ENCODE measurements at places on chromosomes 7 and 10. TPM values are rescaled to one million over a fixed set of nuclear protein-coding genes. Genes with fewer than 3 reads are reported as not detected.
A peak's percentile ranks its signal among the peaks of the same experiment; 100 is the strongest.

DNA sequence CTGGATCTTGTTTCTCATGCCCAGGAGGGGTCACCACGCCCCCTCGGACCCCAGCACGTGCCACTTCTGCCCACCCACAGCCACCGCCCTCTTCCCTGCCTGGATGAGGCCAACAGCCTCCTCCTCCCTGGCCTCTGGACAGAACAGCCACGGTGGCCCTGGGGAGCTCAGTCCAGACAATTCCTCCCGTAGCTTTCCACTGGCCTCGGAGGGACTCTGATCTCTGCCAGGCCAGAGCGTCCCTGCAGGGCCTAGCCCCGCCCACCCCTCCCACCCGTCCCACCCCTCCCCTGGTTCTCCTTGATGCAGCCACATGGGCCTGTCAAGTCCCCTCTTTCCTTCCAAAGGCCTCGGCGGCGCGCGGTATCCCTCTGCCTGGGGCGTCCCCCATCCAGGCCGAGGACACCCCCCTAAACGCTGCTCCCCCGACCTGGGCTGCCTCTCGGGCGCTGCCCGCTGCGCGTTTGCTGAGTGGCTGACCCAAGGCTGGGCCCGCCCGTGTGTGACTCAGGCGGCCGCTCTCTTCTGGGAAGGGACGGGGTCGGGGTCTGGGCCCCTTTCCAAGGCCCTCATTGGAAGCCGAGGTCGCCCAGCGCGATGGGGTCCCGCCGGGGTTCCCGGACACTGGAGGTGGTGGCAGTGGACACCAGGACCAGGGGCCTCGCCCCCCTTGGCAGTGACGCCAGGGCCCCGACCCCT is 557 bp downstream of the TMEM120A start:
- peak; percentile 72 for DNase-seq

DNA sequence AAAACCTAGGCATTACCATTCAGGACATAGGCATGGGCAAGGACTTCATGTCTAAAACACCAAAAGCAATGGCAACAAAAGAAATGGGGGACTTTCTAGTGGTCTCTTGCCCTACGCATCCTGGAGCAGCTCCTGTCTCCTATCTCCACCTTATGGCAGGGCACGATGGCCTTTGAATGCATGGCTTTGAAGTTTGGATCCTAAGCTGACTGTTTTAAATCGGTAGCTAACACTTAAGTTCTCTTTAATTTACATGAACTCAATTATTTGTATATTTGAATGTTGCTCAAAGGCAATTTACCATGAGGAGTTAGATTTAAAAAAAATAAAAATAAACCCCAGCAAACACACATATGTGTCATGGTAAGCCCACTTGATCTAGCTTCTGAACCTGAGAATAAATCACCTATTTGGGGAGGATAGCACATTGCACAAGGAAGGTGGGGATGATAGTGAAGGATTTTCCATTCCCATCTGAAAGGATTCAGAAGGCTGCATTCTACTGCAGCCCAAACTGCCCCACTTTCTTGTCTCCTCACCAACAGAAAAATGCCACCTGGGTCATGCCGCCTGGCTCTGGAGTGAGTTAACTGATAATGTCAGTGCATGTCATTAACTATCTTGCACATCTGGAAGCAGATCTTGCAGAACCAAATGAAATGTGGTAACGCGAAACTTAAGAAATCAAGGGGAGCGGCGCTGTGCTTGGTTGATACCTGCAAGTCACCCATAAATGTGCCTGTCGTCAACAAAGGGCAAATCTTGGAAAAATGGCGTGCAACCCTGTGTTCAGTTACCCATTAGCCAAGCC is 12.4 kb downstream of the KLF6 start:
- peak; percentile 32 for DNase-seq

DNA sequence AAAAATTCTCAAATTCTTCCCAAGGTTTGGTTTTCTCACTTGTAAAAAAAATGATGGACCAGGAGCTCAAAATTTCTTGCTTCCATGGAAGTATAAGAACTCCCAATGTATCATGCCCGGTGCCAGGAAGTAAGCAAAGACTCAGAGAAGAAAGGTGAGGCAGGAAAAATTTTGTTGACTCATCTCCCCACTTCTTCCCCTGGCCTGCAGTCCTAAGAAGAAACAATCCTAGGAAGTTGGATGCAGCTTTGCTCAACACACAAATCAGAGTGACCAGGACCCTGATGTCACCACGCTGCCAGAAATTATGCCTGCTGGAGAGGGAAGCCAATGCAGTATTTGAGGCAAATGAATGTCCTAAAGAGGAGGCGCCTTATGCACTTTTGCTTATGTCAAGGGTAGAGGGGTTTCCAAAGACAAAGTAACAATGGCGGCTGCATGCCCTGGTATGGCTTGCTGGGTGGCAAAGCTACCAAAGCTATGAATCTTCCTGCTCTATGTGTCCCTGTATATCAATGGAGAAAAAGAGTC is 163.6 kb downstream of the NEURL1 start:
- DNase-seq: no peak

GRCh38 chr10:86035791-86036543 is 330.6 kb downstream of the GRID1 start:
- no peak for DNase-seq

DNA sequence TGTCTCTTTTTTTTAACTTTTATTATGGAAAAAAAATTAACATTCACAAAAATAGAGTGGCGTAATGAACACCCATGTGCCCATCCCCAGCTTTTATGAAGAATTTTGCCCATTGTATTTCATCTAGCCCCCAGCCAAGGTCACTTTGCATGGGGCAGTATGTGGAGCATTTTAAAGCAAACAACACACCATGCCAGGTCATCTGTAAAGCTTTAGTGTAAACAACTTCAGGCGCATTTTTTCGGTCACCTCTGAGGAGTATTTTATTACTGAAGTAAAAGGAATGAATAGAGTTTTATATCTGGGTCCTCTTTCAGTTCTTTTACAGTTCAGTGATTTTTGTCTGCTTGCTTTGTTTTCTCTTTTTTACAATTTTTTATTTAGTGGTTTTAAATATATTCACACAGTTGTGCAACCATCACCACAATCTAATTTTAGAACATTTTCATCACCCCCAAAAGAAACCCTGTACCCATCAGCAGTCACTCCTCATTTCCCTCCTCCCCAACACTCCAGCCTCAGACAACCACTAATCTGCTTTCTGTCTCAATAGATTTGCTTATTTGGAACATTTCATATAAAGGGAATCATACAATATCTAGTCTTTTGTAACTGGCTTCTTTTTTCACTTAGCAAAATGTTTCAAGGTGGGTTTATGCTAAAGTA is 87.9 kb downstream of the SLC37A3 start:
- DNase-seq: no peak

DNA sequence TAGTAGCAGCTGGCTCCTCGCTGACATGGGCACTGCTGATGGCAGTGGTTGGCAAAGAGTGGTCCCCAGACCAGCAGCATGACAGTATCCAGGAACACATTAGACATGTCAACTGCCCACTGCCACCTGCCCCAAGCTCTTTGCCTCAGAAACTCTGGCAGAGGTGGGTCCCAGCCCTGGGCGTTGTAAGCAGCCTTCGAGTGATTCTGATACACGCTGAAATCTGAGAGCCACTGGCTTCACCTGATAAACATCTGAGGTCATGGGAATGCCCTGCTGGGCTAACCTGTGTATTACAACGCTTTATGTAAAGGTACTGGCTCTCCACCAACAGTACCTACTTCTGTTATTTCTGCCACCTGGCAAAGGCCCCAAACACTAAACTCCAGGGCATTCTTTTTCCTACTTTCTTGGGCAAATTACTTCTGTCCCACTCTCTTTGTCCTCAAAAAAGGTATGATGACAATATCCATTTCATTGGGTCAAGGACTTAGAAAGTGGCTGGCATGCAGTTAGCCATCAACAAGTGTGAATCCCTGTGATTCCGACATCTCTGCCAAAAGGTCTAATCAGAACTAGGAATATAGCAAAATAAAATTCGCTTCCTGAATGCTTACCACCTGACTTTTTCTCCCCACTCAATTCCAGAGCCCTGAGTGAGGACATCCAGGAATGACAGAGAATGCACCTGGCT is 9.2 kb downstream of the SGMS1 start:
- DNase-seq: no peak

DNA sequence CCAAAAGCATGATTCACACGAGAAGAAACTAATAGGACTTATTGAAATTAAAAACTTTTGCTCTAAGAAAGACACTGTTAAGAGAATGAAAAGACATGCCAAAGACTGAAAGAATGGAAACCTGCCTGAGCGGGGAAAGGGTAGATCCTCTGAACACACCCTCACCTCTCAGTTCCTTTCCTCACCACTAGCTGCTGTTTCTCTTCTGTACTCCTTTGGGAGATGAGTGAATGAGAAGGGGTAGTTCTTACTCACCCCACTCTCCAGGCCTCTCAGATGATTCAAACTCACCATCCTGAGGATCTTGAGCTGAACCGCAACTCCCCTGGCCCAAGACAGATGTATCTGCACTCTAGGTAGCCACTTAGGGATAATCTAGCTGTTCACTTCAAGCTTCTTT is 41.9 kb downstream of the IQUB start:
- DNase-seq: no peak

DNA sequence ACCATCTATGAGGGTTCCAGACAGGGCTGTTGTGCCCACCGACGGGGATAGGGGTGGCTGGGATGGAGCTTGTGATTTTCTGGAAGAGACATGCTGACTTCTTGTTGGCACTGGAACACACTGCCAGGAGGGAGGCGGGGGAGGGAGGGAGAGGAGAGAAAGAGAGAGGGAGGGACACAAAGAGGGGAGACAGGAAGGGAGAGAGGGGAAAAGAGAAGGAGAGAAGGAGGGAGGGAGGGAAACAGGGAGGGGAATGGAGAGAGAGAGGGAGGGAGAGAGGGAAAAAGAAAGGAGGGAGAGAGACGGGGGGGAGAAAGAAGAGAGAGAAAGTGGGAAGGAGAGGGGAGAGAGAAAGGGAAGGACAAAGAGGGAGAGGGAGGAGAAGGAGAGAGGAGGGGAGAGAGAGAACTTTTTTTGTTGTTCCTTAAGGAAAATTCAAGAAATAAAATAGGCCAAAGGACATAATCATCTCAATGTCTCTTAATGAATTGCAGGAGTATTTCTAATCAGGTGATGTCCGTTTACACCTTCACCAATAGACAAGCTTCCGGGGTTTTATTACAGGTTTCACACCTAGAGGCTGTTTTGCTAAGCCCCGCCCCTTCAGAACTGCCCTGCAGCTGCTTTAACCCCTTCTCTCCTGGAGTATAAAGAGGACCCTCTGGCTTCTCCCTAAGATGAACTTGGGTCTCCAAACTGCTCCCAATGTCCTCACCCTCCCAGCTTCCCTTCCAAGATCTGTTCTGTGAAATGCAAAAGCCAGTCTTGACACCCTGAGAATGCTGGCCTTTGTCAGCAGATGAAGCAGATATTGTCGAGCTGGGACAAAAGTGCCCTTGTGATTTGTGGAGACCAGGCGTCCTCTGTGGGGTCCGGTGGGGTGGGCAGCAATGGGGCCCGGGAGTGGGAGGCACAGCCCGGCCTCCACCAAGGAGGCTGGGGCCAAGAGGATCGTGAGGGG is 82.0 kb upstream of the GTF2IRD1 start:
- DNase-seq: no peak

DNA sequence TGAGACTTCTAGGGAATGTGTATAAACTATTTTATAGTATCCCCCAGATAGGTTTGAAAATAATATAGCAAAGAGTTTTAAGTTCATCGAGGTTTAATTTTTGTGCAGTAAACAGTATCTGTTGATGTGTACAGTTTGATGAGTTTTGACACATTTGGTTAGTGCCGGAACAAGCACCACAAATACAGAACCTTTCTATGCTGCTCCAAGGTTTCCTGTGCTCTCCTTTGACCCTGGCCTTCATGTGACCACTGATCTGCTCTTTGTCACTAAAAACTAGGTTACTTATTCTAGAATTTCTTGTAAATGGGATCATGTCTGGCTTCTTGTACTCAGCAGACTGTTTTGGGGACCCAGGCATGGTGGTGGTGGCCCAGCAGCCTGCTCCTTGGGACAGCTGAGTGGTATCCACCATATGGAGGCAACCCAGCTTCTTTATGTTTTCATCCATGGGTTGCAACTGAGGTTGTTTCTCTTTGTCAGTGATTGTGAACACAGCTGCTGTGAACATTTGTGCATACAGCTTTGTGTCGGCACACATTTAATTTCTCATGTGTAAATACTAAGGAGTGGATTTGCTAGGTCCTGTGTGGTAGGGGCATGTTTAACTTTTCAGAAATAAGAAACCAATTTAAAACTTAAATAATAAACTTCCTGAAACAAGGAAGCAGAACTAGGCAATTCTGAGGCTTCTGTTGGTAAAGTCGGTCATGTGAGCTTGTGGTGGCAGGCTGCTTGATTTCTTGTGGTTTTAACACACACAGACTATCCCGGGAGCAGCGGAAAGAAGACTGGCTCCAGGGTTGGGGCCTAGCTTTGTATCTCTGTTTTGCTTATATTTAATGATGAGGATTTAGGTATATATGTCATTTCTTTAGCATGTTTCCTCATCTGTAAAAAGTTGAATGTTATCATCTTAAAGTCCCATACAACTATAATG is 219.4 kb downstream of the ABCA13 start:
- DNase-seq: no peak

GRCh38 chr7:40903872-40904271 is 769.1 kb downstream of the SUGCT start:
- DNase-seq: no peak

DNA sequence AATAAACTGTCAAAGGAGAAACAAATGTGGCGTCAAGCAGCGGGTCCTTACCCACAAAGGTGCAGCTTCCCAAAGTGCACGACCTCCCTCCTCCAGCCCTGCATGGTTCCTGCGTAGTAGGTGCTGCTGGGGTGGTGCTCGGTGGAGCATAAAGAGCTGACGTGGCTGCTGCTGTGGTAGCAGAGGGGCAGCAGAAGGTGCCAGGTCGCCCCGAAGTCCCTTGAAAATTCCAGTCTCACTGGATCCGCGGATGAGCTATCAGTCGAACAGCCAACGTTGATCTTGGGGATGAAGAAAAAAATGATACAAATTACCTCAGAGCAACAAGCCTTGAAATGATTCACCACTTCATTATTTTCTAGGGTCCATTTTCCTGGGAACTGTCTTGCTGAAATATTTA is 105.0 kb upstream of the SLC26A5 start:
- DNase-seq: no peak

- peak; percentile 28 for DNase-seq
Measured at GRCh38 chr10:100872034-100872791, 40.5 kb upstream of the SLF2 start.

DNA sequence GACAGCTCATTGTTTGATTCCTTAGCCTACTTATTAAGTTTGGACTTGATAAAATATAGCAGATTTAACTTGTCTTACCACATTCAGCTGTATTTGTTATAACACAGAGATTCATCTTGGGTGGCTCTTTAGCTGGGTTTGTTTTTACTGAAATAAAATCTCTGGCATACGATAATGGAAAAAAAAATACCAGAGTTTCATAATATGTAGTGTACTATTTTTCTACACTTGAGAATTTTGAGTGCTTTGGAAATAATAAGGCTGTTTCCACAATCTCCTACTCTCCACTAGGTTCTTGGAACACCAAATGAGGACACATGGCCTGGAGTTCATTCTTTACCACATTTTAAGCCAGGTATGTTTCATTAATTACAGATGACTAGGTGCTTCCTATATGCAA is 218.6 kb upstream of the FZD1 start:
- DNase-seq: no peak

GRCh38 chr7:11332865-11333228 is 359.2 kb downstream of the PHF14 start:
- no peak for DNase-seq

- DNase-seq: peak; percentile 32
Measured at GRCh38 chr10:55631071-55631654, 729.9 kb downstream of the ZWINT start.

ABCB4 gene
- 0.11 TPM for polyA plus RNA-seq

COL1A2 gene
- polyA plus RNA-seq: 26.9 TPM

SPDYE11 gene
- polyA plus RNA-seq: not detected

KLHL7 gene
- 13.7 TPM for polyA plus RNA-seq

DLD gene
- polyA plus RNA-seq: 95.0 TPM

FGL2 gene
- not detected for polyA plus RNA-seq

ALOX5 gene
- 0.04 TPM for polyA plus RNA-seq
